Right lung (tissue), 10 donors: ENCODE measurements at places on chromosomes 1 and 21. TPM values are rescaled to one million over a fixed set of nuclear protein-coding genes. Genes with fewer than 3 reads are reported as not detected.
A peak's percentile ranks its signal among the peaks of the same experiment; 100 is the strongest.

UBE2U gene
- polyA plus RNA-seq = 0.60 TPM

KCNC4 gene
- 10.9 TPM for polyA plus RNA-seq

TCP10L gene
- polyA plus RNA-seq = 0.96 TPM

- no peak for DNase-seq
These were observed 54.7 kb downstream of the RIPK4 start for GRCh38 chr21:41712201-41712600.

GREM2 gene
- 2.0 TPM for polyA plus RNA-seq

DNA sequence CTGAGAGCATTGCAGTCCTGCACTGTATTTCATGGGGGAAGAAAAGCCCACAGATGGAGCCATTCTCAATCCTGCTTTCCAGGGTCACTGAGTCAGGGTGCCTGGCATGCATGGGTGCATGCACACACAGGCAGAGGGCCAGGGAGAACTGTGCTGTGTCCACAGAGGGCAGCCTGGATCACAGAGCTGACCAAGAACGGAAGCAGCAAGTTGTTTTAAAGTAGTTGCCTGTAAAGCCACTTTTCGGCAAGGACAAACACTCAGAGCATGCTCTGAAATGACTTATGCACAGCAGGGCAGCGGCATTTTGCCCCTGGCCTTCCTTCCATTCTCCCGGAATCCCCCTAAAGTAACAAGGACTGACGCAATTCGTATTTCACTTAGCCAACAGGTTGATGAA is 3.6 kb downstream of the ERG start:
- DNase-seq = no peak

DNA sequence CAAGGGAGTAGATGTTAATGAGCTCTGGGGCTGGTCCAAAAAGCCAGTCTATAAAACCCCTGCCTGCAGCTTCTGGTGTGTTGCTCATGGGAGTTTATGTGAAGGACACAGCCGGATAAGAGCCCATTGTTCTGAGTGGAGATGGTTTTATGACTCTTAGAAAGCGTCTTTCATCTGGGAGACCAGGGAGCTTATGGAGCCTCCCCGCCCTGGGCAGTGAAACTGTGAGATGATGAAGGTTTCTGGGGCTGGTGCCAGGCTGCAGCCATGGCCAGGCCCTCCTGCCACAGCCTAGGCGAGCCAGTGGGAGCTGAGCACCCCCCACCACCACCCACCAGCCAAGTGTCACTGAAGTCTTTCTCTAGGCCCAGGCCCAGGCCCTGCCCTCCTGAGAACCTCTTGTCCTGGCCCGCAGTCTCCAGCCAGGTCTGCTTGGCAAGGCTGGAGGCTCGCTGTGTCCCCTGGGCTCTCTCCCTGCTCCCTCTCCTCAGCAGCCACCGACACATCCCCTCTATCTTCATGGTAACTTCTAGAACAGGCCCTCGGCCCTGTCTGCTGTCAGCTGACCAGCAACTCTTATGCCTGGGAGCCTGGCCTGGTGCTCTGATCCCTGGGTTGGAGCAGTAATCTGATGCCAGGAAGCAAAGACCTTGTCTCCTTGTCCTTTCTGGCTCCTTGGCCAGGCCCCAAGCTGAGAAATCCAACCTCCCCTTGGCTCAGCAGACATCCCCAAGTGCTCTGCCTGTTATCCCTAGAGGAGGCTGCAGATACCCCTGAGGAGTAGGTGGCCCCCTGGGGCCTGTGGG is 7.6 kb upstream of the ARHGEF10L start:
- no peak for DNase-seq

MROH9 gene
- 1.8 TPM for polyA plus RNA-seq

DNA sequence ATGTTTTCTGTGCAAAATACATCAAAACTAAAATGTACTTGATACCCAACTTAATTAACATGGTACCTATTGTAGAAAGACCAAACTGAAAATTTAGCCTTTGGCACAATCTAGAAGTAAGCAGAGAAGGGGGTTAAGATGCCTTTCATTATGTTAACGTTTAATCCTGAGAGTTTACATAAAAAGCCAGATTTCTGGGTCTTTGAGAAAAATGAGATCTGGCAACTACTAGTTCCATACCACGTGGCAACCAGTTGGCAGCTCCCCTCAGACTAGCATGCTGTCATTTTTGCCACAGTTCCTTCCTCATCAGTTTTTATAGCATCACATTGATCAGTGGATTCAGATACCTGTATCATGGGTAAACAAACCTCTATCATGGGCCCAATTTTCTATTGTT is 1.5 kb downstream of the RO60 start:
- DNase-seq = no peak

- DNase-seq = no peak
These were observed 22.8 kb downstream of the ERG start for GRCh38 chr21:38475519-38475918.

GPR89B gene
- 24.7 TPM for polyA plus RNA-seq

KPRP gene
- polyA plus RNA-seq = not detected

DNA sequence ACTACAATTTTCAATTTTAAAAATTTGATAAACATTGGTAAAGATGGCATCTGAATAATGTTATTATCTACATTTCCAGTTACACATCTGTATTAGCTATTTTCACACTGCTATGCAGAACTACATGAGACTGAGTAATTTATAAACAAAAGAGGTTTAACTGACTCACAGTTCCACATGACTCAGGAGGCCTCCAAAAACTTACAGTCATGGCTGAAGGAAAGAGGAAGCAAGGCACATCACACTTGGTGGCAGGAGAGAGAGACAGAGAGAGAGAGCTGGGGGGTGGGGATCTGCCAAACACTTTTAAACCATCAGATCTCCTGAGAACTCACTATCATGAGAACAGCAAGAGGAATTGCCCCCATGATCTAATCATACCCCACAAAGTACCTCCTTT is 850.0 kb downstream of the LTN1 start:
- DNase-seq = no peak

TIAM1 gene
- polyA plus RNA-seq = 54.2 TPM

DNA sequence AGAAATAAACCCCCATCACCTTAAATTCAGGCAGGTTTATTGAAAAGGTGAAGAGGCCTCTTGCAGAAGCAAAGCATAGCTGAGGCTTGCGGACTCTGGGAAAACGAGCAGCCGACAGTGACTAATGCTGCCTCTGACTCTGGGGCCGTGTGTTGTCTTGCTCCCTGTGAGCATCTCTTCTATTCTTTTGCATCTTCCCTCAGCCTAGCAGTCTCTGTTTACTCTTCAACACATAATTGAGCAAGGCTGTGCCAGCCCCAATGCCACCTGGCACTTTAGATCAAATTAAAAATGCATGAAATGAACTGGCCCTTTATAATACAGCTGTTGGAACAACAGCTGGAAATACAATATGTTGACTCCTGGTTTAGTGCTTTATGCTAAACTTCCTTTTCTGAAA is 18.4 kb upstream of the REG4 start:
- peak; percentile 4 for DNase-seq

GRCh38 chr1:26724118-26724517 is 28.3 kb downstream of the ARID1A start:
- DNase-seq = no peak

- DNase-seq = no peak
These were observed 9.2 kb downstream of the CLDN8 start for GRCh38 chr21:30206551-30207251.

- DNase-seq = no peak
These were observed 459.5 kb upstream of the CXADR start for GRCh38 chr21:17053321-17053720.

DNA sequence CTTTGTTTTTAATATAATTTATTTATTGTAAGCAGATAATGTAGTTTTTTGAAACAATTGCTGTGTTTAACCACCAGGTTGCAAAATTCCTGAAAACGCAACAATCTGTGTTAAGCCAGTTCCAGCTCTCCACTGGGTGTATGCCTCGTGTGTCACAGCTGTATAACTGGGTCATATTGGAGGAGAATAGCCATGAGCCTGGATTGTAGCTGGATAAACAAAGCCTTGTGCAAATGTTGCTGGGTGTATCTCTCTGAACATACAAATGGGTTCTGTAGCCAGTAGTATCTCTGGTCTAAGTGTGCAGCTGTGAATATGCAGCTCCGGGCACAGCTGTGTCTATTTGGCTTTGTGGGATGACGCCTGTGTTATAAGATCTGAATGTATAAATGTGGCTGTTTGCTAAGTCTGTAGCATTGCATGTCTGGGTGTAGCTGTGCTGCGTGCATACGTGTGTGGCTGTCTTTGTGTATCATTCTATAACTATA is 2.8 kb downstream of the TCEA3 start:
- no peak for DNase-seq

CITED4 gene
- polyA plus RNA-seq = 3.2 TPM
